ENCODE measurements at places on chromosomes 4 and X.

DNA sequence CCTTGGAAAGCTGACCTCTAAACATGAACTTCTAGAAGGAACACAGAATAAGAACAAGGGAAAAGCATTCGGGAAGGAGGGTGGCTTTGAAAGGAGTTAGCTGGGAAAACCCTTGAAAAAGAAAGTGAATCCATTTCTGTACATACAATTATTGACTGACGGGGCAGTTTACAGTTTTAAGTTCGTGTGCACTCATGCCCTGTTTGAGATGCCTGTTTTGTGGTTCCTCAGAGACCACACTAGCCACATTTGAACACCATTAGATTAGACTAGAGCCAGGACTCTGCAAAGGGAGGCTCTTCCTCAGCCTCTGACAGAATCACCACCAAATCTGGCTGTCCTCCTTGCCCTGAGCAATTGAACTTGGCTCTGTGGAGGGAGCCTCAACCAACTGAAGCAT lies 158.3 kb downstream of the PALLD start:
- DNase-seq: no peak

DNA sequence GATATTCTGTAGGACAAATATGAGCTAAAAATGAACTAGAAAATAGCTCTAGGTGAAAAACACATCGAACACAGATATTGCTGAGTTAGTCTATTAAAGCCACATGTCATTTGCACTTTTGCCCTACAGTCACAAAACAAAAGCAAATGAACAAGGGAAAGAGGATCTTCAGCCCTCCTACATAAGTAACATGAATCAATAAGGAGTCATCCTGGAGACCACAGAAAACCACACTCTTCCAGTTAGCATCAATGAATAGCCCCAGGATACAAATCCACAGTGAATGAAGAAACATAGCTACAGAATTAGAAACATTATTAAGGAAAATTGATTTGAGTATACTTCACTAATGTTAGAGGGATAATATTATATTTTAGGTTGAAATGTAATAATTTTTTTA lies 311.4 kb downstream of the MAPK10 start:
- no peak for DNase-seq

- DNase-seq: no peak
Observed at GRCh38 chr4:183544109-183544508, 39.3 kb downstream of the ING2 start.

DNA sequence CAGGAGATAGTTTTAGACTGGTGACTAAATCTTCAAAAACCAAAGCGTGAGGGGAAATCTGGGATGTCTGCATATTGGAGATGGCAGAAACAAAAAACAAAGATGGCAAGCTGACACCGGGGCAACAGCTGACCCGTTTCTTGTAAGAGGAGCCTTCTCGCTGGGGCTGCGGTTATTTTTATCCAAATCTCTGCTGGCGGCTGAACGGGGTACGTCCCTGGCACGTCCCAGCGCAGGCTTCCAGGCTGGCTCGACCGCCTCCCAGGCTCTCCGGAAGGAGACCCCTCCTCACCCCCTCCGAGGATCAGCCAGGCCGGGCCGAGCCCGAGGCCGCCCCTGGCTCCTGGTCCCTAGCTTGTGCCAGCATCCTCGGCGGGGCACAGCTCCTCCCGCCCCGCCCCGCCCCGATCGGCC lies 403 bp downstream of the SGCB start:
- DNase-seq: no peak

- DNase-seq: no peak
Observed at GRCh38 chr4:85938902-85939301, 421.0 kb downstream of the MAPK10 start.

DNA sequence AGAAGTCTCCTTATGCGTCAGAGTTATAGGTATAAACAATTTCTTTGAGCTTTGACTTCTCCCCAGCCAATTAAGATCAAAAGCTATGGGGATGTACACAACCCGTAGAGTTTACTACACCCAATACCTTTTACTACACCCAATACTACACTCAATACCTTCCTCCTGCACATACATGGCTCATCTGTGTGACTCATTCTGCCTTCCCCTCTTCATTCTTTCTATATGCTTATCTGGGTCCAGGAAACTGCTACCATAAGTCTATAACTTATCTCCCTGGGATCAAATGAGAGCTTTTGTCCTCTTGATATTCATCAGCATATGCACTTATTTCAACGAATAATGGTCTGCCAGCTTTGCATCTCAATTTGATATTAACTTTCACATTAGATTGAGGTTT lies 28.2 kb downstream of the ANKRD50 start:
- DNase-seq: no peak

DNA sequence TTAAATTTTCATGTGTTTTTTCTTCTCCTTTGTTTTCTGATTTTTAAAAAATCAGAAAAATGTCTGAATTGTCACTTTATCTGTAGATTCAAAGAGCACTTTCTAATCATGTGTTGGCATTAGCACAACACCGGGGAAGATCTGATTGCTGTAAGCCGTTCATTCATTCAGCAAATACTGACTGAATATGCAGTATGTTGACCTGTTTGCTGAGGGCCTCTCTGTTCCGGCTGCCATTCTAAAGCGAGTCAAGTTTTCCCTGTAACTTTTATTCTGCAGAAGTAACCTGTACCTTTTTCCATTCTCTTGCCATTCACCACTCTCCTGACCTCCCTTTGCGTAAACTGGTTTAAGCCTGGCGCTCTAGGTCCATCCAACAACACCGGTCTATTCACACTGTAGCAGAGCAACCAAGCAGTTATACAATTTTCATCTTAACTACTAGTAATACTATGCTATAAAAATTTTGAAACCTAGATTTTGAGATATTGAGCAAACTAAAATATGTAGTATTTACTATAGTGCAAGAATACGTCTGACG lies 6.7 kb downstream of the SORBS2 start:
- DNase-seq: no peak

DNA sequence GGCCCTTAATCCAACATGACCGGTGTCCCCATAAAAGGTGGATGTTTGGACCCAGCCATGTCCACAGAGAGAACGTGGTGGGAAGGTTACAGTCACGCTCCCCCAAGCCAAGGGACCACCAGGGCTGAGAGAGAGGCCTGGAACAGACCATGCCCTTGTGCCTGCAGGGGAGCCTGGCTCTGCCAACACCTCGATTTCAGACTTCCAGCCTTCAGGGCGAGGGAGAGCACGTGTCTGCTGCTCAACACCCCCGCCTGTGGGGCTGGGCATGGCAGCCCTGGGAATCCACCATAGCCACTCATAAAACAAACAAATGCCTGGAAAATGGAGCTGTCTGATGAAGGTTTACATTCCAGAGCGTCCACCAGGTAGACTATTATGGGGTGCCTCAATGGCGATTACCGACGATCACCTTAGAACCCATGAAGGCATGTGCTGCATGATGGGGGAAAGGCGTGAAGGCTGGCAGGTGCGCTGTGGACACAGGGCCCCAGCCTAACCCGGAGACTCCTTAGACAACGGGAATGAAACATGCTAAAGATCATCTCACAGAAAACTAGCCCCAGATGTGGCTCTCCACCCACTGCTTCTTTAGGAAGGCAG lies 42.3 kb upstream of the HMX1 start:
- DNase-seq: no peak

GRCh38 chr4:90841676-90842075 lies 714.5 kb downstream of the CCSER1 start:
- no peak for DNase-seq

- DNase-seq: no peak
Observed at GRCh38 chr4:94978904-94979303, 221.1 kb downstream of the BMPR1B start.

- DNase-seq: no peak
Observed at GRCh38 chrX:88991583-88992132, 244.6 kb downstream of the CPXCR1 start.

- DNase-seq: no peak
Observed at GRCh38 chrX:148069759-148070503, 88.8 kb downstream of the FMR1NB start.

- DNase-seq: no peak
Observed at GRCh38 chr4:163256680-163257343, 75.6 kb downstream of the NPY1R start.

GRCh38 chr4:143581331-143581946 lies 67.9 kb downstream of the SMARCA5 start:
- no peak for DNase-seq

- DNase-seq: no peak
Observed at GRCh38 chr4:79958466-79959264, 114.4 kb downstream of the ANTXR2 start.

DNA sequence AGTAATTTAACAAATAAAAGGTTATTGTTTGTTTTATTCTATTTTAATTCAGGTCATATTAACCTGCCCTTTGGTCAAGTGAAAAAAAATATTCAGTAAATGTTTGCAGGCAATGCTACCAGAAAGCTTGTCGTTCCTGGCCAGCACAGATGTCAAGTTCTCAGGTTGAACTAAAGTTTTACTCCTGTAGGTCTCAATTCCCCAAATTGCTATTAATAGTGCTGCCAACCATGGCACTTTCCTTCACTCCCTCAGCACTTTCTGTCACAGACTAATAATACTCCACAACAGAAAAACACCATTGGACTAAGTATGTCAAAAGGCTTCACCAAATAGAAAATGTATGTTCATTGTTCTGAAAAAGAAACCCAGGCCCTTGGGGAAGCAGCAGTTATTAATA lies 79.2 kb upstream of the C4orf54 start:
- DNase-seq: no peak

GRCh38 chr4:10033191-10033881 lies 12.0 kb upstream of the SLC2A9 start:
- DNase-seq: no peak

GRCh38 chr4:85587952-85588351 lies 113.0 kb downstream of the ARHGAP24 start:
- no peak for DNase-seq

- DNase-seq: no peak
Observed at GRCh38 chrX:40467454-40467853, 113.3 kb upstream of the ATP6AP2 start.

GRCh38 chr4:37767019-37767418 lies 59.5 kb upstream of the PGM2 start:
- DNase-seq: no peak

- no peak for DNase-seq
Observed at GRCh38 chr4:139556724-139557555, 921 bp upstream of the SETD7 start.

- DNase-seq: no peak
Observed at GRCh38 chr4:172826861-172827260, 341.8 kb upstream of the GALNT7 start.

GRCh38 chr4:182593864-182594263 lies 323.3 kb downstream of the DCTD start:
- DNase-seq: no peak

DNA sequence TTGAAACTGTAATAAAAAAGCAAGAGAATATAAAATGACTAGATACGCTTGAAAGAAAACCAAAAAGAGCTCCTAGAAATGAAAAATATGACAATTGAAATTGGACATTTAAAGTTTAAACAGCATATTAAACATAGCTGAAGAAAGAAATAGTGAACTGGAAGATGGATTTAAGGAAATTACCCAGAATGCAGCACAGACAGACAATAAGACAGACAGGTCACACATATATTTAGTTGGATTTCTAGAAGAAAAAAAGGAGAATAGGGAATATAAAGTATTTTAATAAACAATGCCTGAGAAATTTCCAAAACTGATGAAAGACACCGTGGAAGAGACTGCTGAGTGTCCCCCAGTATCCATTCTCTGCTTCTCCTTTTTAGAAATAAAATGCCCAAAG lies 6.6 kb downstream of the DUSP9 start:
- no peak for DNase-seq
